ENCODE measurements at places on chromosomes 1 and 21. TPM values are rescaled to one million over a fixed set of nuclear protein-coding genes. Genes with fewer than 3 reads are reported as not detected.

GRCh38 chr1:211938561-211938997 is 96.8 kb downstream of the INTS7 start:
- DNase-seq, result no peak

Gene KRTAP13-2
- total RNA-seq, result not detected

- DNase-seq, result no peak
Measured at GRCh38 chr1:44524655-44525500, 119.8 kb downstream of the RNF220 start.

Gene TSSK3
- 1.1 TPM for total RNA-seq

GRCh38 chr1:204854286-204854685 is 16.4 kb upstream of the NFASC start:
- DNase-seq, result no peak

GRCh38 chr1:44784094-44785028 is 3.6 kb downstream of the BEST4 start:
- DNase-seq, result peak; percentile 77

DNA sequence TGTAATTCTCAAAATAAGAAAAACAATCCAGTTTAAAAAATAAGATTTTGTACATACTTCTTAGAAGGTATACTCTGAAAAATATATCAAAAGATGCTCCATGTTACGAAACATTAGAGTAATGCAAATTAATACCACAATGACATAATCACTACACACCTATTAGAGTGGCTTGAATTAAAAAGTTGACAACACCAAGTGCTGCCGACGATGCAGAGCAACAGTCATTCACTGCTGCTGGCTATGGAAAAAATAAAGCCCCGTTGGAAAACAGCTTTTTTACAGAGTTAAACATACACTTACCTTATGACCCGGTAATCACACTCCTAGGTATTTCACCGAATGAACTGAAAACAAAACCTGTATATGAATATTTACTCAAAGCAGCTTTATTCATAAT is 14.8 kb downstream of the COA6 start:
- no peak for DNase-seq

Gene SMPDL3B
- total RNA-seq, result 0.48 TPM

- no peak for DNase-seq
Measured at GRCh38 chr1:36067871-36068270, 16.0 kb upstream of the TEKT2 start.

- DNase-seq, result no peak
Measured at GRCh38 chr1:37661401-37661800, 26.7 kb upstream of the RSPO1 start.

DNA sequence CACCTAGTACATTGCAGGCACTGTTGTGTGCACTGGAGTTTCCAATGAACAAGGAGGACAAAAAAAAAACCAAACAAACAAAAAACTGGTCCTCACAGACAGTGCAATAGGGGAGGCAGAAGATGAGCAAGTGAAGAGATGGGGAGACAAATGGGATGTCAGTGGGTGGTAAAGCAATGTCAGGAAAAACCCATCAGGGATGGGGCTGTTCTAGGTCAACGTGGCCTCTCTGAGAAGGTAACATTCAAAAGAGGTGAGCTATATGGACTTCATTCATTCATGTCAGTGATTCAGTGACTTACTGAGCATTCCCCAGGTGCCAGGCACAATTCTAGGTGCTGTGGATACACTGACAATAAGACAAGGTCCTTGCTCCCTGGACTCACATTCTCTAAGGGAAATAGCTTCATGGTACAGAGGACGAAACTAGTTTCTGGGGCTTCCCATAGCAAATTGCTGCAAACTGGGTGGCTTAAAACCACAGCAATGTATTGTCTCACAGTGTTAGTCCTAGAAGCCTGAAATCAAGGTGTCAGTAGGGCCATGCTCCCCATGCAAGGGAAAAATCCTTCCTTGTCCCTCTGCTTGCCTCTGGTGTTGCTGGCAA is 140.5 kb upstream of the KLHDC7A start:
- DNase-seq, result no peak

GRCh38 chr1:93081716-93082115 is 2.6 kb downstream of the MTF2 start:
- DNase-seq, result no peak

- no peak for DNase-seq
Measured at GRCh38 chr1:221394011-221394544, 347.8 kb downstream of the DUSP10 start.

Gene S100A2
- 0.92 TPM for total RNA-seq

DNA sequence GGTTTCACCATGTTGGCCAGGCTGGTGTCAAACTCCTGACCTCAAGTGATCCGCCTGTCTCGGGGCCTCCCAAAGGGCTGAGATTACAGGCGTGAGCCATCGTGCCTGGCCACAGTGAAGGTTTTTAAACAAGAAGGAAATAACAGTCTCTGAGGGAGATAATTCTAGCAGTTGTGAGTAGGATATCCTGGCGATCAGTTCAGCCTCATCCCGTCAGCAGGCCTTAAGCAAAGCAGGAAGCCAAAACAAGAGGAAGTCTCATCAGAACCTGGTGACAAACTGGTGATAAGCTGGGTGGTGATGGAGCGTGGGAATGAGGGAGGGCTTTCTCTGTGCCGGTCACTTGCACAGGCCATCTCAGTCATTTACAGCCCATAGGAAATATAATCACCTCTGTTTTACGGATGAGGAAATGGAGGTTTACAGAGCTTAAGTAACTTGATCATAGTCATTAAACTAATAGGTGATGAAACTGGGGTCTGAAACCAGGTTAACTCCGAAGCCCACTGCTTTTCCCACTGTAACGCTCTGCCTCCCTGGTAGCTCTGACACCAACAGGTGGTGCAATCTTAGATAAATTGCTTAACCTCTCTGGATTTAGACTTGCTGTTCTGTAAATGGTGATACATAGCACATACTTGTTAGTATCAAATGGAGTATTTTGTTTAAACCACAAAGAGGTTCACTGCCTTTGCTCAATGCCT is 40.8 kb upstream of the A3GALT2 start:
- DNase-seq, result peak; percentile 53

Gene NASP
- 49.4 TPM for total RNA-seq

DNA sequence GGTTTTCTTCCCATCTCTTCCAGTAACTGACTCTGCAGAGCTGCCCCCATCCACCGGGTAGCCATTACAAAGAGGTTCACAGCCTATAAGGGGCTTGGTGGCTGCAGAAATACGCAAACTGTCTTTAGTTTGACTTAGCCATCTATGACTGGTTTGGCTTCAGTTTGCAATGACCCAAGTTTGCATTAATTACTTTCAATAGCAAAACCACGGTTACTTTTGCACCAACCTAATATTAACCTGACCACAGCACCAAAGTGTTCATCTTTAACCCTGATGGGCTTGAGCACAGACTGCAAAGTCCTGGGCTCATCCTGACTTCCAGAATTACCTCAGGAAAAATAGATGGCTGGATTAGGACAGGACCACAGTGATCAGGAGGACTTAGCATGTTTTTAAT is 2.2 kb upstream of the HAO2 start:
- no peak for DNase-seq

DNA sequence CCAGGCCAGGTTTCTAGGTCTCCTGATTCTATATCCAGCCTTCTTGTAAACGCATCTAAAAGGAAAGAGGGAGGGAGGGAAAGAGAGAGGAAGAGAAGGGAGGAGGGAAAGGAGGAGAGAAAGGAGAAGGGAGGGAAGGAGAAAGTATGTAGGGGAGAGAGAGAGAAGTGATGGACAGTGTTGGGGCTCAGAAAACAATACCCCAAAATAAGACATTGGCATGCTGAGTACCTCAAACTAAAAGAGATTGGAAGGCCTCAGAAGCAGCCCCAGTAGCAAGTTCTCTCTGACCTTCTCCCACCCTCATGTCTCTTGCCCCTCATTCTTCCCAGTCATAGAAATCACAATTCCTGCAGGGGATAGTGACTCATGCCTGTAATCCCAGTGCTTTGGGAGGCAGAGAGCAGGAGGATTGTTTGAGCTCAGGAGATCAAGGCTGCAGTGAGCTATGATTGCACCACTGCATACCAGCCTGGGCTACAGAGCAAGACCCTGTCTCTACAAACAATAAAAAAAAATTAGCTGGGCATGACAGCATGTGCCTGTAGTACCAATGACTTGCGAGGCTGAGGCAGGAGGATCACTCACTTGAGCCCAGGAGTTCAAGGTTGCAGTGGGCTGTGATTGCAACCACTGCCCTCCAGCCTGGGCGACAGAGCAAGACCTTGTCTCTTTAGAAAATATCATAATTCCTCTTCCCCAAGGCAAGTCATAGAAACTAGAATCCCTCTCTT is 51.2 kb downstream of the DNTTIP2 start:
- DNase-seq, result no peak

Gene FCRL6
- 0.54 TPM for total RNA-seq

GRCh38 chr1:109399326-109399957 is 1.7 kb upstream of the SORT1 start:
- no peak for DNase-seq

- DNase-seq, result no peak
Measured at GRCh38 chr1:246793356-246793896, 69.2 kb downstream of the SCCPDH start.

GRCh38 chr1:32014948-32015273 is 1.2 kb downstream of the KHDRBS1 start:
- DNase-seq, result no peak

GRCh38 chr1:220818421-220819173 is 31.9 kb downstream of the MTARC1 start:
- no peak for DNase-seq

- no peak for DNase-seq
Measured at GRCh38 chr21:21147374-21147745, 149.2 kb downstream of the NCAM2 start.

Gene MROH9
- total RNA-seq, result not detected

Data from right cardiac atrium (tissue), 5 donors.